Muscle of back (tissue), 13 donors: ENCODE measurements at places on chromosomes 6 and 20.

- no peak for DNase-seq
These were observed 125.1 kb upstream of the SOX4 start for GRCh38 chr6:21468461-21468860.

- DNase-seq: peak; percentile 75
These were observed 1.2 kb upstream of the ACSS1 start for GRCh38 chr20:25058847-25059810.

- no peak for DNase-seq
These were observed 282.0 kb downstream of the BCKDHB start for GRCh38 chr6:80388507-80388906.

GRCh38 chr6:158769771-158770432, 49.3 kb downstream of the EZR start:
- DNase-seq: peak; percentile 34

DNA sequence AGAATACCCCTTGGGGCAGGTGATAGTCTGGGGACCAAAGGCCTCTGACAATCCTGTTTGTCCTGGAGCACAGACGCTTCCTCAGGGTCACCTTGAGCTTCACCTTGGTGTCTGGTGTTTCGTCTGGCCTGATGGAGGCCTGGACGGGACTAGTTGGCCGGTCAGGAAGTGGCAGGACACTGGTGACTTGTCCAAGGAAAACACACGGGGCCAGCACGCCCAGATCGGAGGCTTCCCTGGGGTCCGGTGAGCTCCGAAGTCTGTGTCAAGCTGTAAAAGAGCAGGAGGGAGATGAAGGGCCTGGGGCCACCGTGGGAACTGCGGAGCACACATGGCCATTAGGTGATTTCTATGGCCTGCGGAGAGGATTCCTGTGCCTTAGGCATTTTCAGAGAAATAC, 67.9 kb downstream of the SMOC2 start:
- no peak for DNase-seq

- DNase-seq: no peak
These were observed 368.6 kb upstream of the CDH4 start for GRCh38 chr20:60883496-60883895.

DNA sequence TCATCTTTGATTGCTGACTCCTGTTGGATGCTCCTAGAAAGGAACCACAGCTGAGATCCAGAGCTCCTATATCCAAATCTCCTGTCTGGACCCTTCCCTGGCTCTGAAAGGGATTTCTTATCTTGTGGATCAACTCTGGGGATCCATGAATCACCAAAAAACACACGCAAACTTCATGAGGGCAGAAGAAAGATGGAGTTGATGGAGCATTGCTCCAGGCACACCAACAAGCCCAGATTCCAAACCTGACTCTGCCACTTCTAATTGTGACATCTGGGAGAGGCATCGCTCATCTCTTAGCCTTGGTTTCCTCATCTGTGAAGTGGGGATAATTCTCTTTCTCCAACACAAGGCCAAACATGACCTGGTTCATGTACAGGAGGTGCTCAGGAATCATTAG, 6.7 kb downstream of the KCNS1 start:
- no peak for DNase-seq

- no peak for DNase-seq
These were observed 14.2 kb downstream of the NKX2-2 start for GRCh38 chr20:21499641-21500040.
